ENCODE measurements at places on chromosomes 16 and 17.

DNA sequence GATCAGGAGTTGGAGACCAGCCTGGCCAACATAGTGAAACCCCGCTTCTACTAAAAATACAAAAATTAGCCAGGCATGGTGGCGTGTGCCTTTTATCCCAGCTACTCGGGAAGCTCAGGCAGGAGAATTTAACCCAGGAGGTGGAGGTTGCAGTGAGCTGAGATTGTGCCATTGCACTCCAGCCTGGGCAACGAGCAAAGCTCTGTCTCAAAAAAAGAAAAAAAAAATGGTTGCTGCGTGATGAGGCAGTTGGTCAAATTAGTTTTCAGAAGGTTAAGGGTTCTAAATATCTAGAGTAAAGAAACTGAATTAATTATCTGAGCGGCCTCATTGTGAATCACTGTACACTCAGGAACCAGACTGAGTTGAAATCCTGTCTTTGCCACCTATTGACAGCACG is 3.5 kb upstream of the CD68 start:
- no peak for DNase-seq

DNA sequence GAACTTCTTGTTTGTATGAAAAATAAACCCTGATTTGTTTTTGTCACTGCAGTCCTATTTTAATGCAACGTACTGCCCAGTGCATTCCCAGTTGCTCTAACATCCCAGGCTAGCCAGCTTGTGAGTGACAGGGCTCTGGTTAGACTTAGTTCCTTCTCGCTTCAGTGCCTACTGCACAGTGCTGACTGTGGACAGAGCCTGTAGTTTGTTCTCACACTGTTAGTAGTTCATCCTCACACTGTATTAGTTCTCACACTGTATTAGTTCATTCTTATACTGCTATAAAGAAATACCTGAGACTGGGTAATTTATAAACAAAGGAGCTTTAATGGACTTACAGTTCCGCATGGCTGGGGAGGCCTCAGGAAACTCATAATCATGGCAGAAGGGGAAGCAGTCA is 116.6 kb upstream of the SALL1 start:
- no peak for DNase-seq

DNA sequence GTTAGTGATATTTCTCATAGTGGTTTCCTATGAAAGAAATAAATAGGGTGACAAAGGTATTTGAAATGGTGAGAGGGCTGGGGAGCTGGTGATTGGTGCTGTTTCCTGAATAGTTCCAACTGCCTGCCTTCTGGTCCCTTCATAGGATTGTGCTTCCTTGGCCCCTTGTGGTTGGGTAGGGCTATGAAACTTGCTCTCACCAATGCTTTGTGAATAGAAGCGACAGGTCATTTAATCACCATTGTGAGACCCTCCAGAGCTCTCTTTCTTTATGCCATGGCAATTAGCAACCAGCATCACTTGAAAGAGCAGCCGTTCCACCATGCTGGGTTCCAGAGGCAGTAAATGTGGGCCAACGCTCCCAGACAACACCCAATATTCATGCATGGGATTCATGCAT is 23.7 kb upstream of the WWOX start:
- no peak for DNase-seq

DNA sequence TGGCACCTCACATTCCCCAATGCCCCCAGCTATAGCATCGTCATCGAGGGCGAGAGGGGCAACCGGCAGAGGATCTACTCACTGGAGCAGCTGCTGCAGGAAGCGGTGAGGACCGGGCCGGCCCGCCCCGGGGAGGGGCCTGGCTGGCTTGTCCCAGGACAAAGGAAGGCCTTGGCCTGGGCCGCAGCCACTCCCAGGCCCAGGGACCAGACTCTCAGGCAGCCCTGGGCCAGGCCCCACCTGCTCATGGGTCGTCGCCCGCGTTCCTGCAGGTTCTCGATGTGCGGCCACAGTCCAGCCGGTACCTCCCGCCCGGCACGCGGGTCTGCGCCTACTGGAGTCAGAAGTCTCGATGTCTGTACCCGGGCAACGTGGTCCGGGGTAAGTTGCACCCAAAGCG is 53.4 kb downstream of the ACTG1 start:
- DNase-seq = no peak

GRCh38 chr17:76793775-76794174 is 55.9 kb downstream of the MFSD11 start:
- DNase-seq = no peak

- DNase-seq = no peak
These were observed 41.5 kb upstream of the MRTFB start for GRCh38 chr16:14029658-14030057.

- no peak for DNase-seq
These were observed 190.3 kb downstream of the RBFOX3 start for GRCh38 chr17:79420318-79421243.

- DNase-seq = no peak
These were observed 2.3 kb downstream of the RAB11FIP4 start for GRCh38 chr17:31393749-31394146.

- DNase-seq = no peak
These were observed at the start of gene ZNF629 for GRCh38 chr16:30786936-30787612. ZNF629 (minus strand) TSS chr16:30787205; CDS start chr16:30784482, 2,723 bp downstream.

DNA sequence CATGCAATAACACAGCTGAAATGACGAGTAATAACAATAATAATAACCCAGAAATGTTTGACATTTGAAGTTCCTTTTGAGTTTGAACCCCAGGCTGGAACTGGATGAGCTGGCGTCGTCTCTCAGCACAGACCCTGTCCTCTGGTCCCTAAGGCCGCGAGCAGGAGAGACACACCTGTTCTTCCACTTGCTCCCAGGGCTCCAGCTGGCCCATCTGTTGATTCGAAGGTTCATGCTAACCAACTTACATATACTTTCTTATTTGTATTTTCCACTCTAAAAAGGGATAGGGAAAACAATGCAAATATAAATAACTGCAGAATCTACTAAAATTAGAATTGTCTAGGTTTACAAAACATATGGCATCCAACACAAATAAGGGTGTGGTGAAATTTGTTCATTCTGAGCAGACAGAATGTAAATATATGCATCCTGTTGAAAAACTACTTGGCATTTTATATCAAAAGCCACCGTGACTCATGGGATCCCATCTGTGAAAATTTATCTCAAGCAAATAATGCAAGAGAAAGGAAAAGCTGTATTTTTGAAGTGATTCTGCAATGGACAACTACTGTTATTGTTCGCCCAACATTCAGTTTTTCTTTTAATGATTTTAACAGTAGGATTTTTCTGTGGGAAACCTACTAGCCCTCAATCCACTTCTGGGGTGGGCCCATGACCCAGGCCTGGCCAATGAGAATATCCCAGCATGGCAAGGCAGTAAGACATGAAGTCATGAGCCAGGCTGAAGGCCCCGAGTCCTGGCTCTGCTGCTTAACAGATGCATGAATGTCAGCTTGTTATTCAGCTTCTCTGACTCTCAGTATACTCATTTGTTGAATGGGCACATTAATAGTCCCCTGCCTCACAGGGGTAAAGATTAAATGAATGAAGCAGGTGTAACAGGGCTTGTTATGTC is 13.2 kb upstream of the RGS9 start:
- no peak for DNase-seq

DNA sequence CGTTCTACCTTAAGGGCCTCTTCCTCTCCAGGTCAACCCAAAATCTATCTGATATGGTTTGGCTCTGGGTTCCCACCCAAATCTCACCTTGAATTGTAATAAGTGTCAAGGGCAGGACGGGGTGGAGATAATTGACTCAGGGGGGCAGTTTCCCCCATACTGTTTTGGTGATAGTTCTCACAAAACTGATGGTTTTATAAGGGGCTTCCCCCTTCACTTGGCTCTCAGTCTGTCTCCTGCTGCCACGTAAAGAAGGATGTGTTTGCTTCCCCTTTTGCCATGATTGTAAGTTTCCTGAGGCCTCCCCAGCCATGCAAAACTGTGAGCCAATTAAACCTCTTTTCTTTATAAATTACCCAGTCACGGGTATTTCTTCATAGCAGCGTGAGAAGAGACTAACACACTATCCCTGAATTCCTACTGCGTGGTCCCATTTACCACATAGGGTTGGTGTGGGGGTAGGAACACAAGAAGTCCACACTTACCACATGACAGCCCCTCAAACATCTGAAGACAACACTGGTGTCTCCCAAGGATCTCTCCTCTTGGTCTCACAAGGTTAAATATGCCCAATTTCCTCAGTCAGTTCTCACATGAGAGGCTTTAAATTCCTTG is 8.2 kb downstream of the COTL1 start:
- DNase-seq = no peak

DNA sequence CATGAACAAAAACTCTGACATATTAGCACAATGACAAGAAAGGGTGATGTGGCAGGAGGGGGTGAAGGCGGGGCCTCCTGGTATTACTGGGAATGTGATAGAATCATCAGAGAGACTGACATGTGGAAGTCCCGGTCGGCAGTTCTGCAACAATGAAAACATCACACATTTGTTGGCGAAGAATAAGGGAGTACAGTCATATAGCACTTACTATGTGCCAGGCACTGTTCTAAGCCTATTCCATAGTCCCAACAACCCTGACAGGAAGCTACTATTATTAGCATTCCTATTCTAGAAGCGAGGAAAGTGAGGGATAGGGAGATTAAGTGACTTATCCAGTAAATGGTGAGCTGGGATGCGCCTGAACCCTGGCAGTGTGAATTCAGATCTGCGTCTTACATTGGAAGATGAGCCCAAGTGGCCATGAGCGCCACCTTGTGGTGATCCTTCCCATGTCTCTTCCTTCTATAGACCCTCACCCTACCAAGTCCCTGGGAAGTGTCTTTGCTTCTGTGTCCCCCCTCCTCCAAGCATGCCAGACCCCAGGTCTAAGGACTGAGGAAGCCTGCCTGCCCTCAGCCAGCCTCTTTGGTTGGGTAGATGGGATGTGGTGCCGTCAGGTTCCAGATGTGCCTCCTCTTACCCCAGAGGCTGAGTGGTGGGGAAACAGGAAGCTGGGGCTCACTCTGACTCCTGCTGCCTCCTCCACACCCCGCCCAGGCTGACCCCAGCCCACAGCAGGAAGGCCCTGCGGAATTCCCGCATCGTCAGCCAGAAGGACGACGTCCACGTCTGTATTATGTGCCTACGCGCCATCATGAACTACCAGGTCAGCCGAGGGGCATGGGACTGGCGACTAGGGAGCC is 14.0 kb downstream of the FMNL1 start:
- no peak for DNase-seq

Data from BJ (cell line).